ENCODE measurements at places on chromosomes 2 and 18.

- DNase-seq, result no peak
These were observed 432.9 kb upstream of the MYT1L start for GRCh38 chr2:2764001-2764355.

DNA sequence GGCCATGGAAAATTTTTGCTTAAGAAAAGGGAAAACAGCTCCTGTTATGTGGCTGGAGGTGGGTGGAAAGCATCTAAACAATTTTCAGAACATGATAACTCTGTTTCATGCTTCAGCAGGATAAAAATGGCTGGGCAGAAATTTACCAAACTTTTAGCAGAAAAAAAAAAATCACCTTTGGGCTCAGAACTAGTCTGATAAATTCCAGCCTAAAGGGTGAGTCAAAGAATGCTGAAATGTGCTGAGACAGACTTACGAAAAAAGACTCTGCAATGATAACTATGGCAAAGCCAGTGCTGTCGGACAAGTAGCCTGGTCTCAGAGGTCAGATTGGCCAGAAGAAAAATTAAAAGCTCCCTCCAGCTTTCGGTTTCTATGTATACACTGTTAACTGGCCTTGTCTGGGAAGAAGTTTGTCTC lies 123.6 kb downstream of the LRATD1 start:
- DNase-seq, result no peak

GRCh38 chr2:1915746-1916145 lies 171.4 kb upstream of the PXDN start:
- no peak for DNase-seq

DNA sequence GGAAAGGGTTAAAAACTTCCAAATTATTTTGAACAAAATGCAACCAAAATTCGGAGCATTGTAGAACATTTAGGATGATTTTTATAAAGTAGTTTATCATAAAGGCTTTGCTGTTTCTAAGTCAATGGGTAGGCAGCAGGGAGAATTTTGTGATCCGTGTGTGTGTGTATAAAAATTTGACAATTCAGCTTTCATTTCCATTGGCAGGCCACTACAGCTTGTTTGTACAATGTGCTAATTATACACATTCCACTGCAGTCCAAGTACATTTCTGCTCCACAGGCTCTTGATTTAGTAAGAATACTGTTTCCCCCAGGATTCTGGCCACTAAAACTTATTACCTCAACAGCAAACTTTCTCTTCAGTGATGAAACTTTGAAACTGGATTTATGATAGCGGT lies 71.8 kb upstream of the LTBP1 start:
- DNase-seq, result no peak

DNA sequence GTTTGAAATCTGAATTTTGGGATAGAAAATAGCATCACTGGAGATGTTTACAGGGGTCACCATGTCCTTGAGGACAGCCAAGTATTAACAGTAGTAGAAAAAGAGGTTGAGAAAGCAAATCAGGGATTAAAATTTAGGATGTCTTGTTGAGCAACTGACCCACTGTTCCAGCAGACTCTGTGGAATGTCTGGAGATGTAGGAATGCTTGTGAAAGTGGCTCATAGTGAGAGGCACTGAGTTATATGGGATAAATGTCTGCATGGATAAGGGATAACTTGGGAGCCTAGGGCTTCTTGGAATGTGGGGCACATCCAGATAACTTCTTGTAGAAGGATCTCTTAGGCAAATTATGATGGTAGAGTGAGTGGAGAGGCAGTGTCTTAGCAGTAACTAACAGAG lies 495.0 kb downstream of the TMX3 start:
- no peak for DNase-seq
